Activated CD8-positive, alpha-beta memory T cell treated with anti-CD3 and anti-CD28 coated beads for 36 hours (primary cell): ENCODE measurements at places on chromosomes 13 and 19. TPM values are rescaled to one million over a fixed set of nuclear protein-coding genes. Genes with fewer than 3 reads are reported as not detected.

The ENOX1 gene
- 0.10 TPM for total RNA-seq

The TCF3 gene
- total RNA-seq = 103 TPM

The ZNF667 gene
- 0.50 TPM for total RNA-seq

The SPTBN4 gene
- 0.92 TPM for total RNA-seq

The FLT1 gene
- total RNA-seq = 2.5 TPM

The CYP2A6 gene
- not detected for total RNA-seq

The CLEC17A gene
- 1.2 TPM for total RNA-seq

The MEX3D gene
- 11.0 TPM for total RNA-seq

The SLC25A41 gene
- 0.48 TPM for total RNA-seq

The NDUFA7 gene
- total RNA-seq = 81.3 TPM

The FDX2 gene
- total RNA-seq = 23.8 TPM

The NDFIP2 gene
- 121 TPM for total RNA-seq

The UPK1A gene
- 0.23 TPM for total RNA-seq
